Stimulated activated CD8-positive, alpha-beta memory T cell treated with anti-CD3 and anti-CD28 coated beads, Interleukin-4, amount 100 ng/mL, for 4 hours (primary cell): ENCODE measurements at places on chromosomes 1 and 21.

DNA sequence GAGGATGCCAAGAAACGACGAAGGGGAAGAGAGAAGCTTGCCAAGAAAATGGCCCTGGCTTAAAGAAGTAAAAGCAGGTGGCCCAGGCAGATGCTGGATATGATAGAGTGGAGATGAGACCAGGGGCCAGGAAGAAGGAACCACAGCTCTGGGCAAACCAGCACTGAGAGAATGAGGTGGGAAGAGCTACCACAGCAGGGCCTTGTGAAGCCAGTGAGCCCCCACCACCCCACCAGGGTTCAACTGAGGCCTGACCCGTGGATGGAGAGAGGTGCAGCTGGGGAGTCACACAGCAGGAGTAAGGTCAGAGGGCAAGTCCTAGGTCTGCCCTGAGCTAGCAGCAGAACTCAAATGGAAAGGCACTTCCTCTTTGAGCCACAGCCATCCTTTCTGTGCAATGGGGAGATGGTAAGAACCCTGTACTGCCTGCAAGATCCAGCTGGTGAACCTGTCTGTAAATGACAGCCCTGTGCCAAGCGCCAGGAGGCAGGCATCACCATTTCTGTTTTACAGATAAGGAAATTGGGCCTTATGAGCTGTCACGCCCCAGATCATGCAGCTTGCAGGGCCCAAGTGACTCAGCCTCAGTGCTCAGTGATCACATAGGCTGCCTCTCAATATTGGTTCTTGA lies 8.5 kb downstream of the SH3BGRL3 start:
- peak; percentile 50 for DNase-seq

GRCh38 chr1:59452559-59452958 lies 155.7 kb downstream of the FGGY start:
- DNase-seq, result no peak

GRCh38 chr21:29382030-29382654 lies 83.4 kb downstream of the BACH1 start:
- no peak for DNase-seq

DNA sequence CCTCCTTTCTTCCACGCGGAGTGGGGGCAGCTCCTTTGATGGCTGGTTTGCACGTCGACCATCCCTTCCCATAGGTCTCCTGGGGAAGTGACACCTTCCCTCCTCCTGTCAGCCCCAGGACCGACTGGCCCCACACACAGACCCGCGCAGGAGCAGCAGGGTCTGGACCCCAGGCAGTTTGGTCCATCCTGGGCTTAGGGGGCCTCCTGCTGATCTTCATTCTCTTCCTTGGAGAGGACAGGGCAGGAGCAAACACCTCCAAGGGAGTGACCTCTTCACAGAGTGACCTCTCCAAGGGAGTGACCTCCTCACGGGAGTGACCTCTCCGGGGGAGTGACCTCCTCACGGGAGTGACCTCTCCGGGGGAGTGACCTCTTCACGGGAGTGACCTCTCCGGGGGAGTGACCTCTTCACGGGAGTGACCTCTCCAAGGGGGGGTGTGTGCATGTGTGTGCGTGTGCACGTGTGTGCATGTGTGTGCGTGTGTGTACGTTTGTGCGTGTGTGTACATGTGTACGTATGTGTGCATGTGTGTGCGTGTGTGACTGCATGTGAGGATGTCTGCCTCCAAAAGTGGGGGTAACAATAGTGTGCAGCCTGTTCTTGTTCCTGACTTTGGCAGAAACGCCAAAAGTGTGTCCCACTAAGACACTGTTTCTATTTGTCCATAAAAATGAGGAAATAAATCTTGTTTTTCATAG lies 29.8 kb downstream of the COL6A1 start:
- DNase-seq, result no peak
